Retina (tissue), 1 donor: ENCODE measurements at places on chromosomes 6 and 20.

GRCh38 chr6:113763311-113763766, 93.8 kb upstream of the MARCKS start:
- no peak for DNase-seq

DNA sequence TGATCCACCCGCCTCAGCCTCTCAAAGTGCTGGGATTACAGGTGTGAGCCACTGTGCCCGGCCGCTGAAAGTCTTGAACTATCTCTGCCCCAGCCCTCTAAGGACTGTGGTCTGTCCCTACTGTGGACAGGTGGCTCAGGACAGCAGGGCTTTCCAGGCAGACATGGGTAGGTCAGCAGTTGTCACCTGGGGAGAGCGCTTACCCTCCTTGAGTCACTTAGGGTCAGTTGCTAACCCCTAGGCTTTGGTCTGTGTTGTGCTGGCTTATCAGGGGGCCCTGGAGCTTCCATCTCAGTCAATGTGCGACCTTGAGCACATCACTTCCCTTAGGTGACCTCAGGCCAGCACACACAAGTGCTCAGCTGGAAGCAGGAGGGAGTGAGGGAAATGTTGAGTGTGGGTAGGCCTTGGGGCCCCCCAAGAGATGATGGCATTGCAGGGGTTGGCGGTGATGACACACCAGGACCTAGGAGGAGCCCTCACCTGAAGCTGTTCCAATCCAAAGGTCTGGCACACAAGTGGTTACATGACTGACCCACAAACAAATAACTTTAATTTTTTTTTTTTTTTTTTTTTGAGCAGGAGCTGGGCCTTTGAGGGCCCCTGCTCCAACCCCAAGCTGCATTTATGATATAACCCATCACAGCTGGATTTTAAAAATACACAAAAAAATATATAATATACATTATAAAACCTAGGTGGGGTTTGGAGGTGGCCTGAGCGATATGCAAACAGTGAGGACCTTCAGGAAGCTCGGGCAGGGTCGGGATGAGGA, 5.1 kb downstream of the RPL10A start:
- no peak for DNase-seq

DNA sequence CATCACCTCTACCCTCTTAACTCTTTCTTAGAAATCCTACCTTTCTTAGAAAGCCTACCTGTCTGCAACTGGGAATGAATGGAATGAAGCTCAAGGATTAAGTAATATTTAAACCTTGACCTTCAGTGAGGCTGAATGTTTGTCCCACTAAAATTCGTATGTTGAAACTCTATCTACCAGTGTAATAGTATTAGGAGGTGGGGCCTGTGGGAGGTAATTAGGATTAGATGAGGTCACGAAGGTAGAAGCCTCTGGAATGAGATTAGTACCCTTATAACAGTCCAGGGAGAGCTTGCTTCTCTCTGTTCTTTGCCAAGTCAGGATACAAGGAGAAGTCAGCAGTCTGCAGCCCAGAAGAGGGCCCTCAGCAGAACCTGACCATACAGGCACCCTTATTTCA, 158.0 kb downstream of the TENT5A start:
- DNase-seq, result no peak

DNA sequence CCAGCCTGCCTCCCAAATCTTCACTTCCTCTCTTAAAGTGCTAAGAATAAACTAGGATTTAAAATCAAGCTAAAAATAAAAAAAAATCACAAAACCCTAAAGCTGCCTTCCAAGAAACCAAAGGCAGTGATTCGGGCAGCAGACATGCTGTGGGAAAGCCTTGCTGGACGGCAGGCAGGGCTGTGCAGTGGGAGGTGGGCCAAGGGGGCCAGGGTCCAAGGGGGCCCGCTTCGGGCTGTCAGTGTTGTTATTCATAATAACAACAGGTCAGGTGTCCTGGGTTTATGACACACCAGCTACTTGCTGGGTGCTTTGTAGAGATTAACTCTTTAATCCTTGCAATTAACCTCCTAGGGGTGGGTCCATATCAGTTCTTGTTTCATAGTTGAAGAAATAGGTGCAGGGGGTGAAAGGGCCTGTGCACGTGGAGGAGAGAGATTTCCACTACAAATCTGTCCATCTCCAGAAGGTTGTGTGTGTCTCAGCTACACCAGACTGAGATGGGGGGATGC, 40.4 kb downstream of the CD40 start:
- no peak for DNase-seq

DNA sequence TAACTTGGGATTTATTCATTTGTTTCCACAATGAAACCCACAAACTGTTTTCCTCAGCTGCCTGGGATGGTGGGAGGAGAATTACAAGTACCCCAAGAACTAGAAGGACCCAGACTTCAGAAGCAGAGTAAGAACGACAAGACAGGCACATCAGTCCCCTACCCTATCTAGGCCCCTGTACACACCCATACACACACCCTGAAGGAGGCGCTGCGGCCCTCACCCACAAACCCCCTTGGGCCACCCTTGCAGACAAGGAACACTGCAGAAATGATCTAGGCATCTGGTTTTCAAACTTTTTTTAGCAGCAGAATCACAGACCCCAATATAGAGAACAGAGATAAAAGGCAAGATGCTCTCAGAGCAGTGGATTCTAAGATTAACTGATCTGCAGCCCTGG, 55.0 kb downstream of the TRERF1 start:
- no peak for DNase-seq

- DNase-seq, result no peak
Observed at GRCh38 chr6:42158011-42158410, 15.2 kb upstream of the GUCA1A start.

DNA sequence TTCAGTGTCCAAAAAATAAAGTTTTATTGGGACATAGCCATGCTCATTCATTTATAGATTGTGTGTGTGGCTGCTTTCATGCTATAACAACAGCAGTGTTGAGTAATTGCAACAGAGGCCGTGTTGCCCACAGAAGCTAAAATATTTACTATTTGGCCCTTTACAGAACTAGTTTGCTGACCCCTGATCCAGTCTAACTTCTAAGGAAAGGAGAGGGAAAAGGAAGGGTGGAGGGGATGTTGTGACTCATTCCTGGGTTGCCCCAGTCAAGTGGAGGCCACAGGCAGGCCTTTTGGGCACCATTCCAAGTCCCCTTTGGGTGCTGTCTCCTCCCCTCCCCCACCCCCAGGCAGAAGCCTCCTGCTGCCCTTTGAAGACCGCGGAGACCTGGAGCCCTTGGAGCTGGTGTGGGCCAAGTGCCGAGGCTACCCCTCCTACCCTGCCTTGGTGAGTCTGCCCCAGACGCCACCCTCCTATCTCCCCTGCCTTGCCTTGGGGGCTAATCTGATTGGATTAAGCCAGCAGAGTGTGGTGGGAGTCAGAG, 28.4 kb downstream of the BRPF3 start:
- no peak for DNase-seq

DNA sequence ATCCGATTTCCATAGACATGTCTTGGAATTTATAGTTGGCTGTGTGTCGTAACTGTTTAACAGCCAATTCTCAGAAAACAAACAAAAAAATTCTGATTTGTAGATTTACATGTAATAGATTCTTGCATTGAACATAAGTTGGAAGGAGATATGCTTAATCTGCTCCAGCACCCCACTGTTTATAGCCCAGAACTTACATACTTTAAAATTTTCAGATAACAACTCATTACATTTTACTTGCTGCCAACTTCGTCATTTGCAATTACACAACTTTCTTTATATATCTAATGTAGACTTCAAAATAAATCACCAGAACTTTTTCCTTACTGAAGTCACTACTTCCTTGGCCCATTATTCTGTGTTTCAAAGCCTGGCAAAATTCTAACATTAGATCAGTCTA, 472.3 kb upstream of the EYS start:
- no peak for DNase-seq

DNA sequence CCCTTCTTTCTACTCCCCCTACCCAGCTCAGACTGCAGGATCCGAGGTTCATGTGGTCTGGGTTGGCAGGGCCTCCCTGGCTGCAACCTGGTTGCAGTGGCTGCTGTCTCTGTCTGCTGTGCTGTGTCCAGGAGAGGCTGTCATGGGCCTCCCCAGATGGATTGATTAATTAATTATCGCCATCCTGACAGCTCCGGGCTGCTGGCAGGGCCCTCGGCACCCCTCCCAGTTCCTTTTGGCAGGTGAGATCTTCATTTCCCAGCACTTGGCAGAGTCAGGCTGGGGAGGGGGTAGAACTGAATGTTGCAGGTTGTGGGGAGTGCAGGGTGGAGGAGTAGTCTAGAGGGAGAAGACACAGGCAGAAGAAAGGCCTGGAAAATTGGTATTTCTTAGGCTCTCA, 56.7 kb upstream of the ZFAND3 start:
- peak; percentile 12 for DNase-seq

GRCh38 chr6:41371461-41371991, 36.1 kb downstream of the NCR2 start:
- DNase-seq, result peak; percentile 84

DNA sequence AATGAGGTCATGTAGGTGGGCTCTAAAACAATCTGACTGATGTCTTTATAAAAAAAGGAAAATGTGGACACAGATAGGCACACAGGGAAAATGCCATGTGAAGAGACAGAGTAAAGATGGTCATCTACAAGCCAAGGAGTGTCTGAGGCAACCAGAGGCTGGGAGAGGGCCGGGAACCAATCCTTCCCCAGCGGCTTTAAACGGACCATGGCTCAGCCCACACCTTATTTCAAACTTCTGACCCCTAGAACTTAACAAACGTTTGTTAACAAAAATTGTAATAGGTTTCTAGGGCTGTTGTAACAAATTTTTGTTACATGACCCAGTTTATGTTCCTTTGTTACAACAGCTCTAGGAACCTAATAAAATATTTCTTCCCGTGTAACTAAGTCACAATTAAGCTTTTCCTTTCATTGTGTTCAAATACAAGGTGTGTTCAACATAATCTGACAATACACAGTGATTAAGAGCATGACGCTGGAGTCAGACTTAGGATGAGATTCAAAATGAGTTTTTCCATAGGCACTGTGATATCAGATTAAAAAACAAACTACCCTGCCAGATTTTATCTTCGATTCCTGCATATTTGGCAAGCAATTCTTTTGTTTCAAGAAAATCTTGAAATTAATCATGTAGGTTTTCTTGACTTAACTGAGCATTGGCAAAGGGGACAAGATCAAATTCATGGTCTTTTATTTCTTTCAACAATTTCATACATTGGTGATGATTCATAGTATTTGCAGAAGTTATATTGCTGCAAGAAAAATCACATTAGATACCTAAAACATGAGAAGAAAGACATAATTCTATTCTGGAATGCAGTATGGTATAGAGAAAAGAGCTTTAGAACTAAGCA, 169.5 kb upstream of the RIPOR2 start:
- no peak for DNase-seq

DNA sequence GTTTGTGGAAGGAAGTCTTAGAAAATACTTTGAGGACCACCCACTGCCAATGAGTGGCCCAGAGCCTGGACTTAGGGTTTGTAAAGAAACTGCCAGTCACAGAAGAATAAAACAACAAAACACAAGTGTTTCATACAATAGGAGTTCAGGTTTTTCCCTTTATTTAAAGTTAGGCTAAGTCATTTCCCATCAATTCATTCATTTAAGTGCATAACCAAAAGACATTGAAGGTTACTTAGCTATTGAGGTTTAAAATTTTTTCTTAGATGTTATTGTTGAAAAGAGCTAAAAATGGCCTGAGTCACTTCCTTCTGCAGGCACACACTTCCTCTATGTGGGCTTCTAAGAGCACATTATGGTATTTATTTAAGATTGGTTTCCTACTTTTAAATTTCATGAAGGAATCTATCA, 54.2 kb downstream of the ARMC2 start:
- DNase-seq, result no peak

GRCh38 chr6:2196079-2196679, 49.2 kb downstream of the GMDS start:
- DNase-seq, result no peak

DNA sequence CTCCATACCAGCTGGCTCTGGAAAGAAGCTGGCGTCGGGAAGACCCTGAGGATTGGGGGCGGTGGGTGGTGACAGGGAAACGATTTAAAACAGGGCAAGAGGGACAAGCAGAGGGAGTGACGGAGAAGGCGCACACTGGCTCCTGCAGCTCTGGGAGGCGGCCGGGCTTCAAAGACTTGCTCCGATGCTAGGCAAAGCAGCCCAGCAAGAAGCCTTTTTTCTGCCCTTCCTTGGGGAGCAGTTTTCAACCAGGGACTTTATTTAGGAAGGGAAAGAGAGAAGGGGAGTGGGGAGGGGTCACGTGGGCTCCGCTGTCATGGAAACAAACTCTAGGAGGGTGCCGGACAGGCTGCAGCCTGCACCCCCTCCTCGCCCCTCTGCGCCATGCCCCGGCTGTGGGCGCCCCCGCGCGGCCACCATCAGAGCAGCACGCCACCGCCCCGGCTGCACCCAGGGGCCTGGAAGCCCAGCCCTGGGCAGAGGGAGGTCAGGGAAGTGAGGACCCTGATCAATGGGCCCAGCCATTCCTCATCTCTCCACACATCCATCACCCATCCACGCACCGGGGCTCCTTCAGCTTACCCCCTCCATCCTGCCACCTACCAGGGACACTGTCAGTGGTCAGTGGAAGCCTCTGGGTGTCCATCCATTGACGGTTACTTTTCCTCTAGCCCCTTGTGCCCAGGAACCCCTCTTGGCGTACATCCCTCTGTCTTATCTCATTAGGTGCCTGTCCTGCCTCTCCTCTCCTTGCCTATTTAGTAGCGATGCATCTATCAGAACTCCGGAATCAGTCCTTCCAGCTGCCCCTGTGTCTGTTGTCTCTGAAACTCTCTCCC, 66.6 kb upstream of the CCDC167 start:
- peak; percentile 93 for DNase-seq

DNA sequence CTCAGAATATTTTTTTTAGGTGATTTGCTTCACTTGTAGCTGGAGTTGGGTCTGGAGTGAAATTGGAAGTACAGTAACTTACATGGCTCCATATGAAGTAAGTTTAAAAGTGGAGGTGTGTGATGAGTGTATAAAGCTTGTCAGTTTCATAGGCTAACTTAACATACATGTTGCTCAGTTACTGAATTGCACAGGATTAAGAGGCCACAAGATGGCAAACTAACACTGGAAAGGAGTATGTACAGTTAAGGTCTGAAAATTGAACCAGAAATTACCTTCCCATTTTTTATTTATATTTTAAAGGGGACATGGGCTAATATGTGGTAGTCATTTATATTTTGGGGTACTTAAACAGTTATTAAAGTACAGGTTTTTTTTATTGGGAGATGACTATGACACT, 45.3 kb upstream of the SMIM8 start:
- DNase-seq, result no peak

GRCh38 chr20:34637245-34638038, 39.5 kb downstream of the PIGU start:
- DNase-seq, result no peak

DNA sequence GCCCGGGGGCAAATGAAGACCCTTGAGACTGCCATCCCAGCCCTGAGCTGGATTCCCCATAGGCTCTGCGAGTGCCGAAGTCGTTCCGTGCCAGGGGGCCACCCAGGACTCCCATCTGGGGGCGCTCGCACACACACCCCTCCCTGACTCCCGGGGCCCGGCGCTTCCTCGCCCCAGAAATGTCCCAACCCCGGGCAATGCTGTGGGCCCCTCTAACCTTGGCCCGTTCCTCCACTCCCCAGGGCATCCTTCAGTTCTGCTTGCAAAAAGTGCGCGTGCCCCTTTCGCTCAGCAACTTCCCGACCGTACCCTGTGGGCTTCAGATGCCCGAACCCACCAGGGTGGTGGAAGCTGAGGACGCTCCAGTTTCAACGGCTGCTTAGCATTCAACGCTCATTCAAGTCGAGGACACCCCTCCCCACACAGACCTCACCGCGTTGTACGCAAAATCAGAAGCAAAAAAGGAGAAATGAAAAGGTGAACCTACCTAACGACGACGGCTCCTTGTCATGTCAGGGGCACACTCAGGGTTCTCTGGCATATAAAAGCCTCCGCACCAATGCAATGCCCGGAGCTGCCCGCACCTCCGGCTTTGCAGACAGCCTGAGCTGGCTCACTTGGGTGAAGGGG, 25.3 kb downstream of the RIPOR2 start:
- DNase-seq, result peak; percentile 88
